ENCODE measurements at places on chromosomes 12 and 14.
A peak's percentile ranks its signal among the peaks of the same experiment; 100 is the strongest.

DNA sequence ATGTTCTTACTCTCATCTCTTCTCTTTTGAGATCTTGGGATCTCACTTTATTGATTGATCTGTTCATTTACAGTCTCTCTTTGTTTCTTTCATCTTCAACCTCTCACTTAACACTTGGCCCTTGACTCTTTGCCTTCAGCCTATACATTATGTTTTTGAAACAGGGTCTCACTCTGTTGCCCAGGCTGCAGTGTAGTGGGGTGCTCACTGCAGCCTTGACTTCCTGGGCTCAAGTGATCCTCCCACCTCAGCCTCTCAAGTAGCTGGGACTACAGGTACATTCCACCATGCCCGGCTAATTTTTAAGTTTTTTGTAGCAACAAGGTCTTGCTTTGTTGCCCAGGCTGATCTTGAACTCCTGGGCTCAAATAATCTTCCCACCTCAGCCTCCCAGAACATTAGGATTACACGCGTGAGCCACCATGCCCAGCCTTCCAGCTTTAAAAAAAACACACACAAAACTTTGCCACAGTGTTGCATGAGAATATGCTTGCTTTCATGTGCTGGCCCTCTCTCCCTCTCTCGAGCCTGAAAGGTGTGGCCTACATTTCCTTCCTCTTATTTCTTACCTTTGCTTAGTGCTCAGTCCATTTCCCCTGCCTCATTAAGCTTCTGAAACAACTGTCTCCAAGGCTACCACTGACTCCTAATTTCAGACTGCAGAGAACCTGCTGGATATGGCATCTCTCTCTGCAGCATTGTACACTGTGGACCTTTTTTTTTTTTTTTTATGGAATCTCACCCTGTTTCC lies 9.9 kb downstream of the DIP2B start:
- no peak for DNase-seq

DNA sequence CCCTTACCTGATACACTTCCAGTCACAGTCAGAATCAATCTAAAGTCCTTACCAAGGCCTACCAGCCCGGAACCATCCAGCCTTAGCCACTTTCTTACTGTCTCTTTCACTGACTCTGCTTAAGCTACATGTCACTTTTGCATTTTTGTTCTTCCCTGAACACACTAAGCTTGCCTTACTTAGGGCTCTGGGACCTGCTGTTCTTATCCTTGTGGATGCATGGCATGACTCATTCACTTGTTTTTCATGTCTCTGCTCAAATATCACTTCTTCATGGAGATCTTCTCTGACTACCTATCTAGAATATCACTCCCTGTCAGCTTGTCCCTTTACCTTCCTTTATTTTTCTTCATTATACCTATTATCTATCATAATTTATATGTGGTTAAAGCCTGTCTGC lies 65.6 kb upstream of the ZDHHC17 start:
- DNase-seq: no peak

DNA sequence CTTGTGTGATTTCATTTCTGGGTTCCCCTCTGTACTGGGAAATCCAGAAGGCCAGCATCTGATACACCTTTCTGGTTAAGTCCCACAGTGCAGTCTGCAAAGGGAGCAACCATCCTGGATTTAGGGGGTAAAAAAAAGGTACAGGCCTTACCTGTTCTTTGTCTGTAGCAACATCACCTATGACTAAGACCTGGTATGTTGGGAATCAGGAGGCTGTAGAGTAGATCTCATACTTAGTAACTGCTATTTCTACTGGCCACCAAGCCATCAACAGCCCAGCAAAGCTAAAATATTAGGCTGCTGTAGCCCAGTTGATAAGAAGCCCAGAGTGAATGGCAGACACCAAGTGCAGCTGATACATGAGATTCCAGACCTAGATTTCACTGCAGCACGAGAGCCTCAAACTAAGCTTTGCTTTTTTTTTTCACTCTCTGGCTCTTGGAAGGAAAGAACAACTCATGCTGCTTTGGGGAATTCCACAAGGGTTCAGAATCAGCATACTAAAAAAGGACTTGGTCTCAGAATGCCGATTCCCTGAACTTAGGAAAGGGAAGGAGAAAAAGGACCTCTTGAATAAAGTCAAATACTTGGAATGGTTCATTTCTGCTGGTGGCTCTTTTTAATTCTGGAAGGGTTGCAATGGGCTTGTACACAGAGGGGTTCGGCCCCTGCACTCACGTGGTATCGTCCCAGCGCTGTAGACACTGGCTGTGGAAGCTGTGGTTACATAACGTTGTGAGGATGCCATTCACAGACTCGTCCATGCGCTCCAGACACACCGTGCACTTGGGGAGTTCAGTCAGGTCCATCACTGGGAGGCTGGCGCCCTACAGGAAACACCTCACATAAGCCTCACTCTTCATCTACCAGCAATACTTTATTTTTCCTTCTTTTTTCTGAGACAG lies 20.5 kb downstream of the BRAP start:
- DNase-seq: no peak

DNA sequence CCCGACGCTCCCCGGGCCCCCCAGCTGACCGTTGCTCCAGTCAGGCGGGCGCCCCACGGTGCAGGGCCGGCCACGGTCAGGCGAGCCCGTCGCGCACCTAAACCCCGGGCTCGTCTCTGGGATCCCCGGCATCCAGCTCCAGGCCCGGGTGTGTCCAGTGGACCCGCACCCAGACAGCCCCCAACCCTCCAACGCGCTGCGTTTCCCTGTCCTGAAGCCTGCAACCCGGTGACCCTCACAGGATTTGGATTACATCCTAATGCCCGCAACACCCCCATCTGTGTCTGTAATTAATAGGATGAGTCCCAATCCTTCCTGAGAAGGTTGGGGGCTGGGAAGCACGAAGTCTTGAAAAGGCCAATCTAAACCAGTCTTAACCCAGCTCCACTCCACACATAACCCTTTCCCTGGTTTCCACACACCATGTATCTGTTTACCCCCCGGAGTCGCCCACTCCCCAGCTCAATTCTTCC lies 10.4 kb downstream of the CPNE6 start:
- DNase-seq: no peak

- no peak for DNase-seq
Measured at GRCh38 chr12:18461758-18462157, 200.4 kb downstream of the PIK3C2G start.

- DNase-seq: no peak
Measured at GRCh38 chr14:89406361-89406760, 10.7 kb downstream of the FOXN3 start.

DNA sequence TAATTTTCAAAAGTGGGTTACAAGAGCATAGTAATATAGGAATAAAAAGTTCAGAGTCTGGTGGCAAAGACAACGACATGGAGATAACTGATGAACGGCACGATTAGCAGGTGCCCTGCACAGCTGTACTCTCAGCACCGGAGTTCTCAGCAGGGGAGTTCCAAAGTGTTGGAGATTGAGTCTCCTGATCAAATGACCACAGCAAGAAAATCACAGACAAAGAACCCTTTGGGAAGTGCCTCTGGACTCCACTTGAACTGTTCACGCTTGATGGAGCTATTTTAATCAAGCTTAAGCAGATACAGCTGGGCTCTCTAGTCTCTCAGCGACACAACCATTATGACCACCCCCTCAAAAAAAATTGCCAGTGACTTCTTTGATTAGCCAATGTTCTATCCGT lies 153.1 kb downstream of the ALG10B start:
- DNase-seq: no peak

GRCh38 chr12:18462442-18462841 lies 201.1 kb downstream of the PIK3C2G start:
- DNase-seq: no peak

GRCh38 chr14:68585690-68586089 lies 207.2 kb downstream of the ZFP36L1 start:
- no peak for DNase-seq

GRCh38 chr14:103453791-103454190 lies 68.6 kb downstream of the MARK3 start:
- DNase-seq: no peak

- DNase-seq: no peak
Measured at GRCh38 chr12:116133636-116134214, 143.8 kb downstream of the MED13L start.

- DNase-seq: no peak
Measured at GRCh38 chr12:52608826-52609630, 7.8 kb upstream of the KRT72 start.

GRCh38 chr12:110355073-110355472 lies 48.4 kb downstream of the ANAPC7 start:
- DNase-seq: peak; percentile 43

DNA sequence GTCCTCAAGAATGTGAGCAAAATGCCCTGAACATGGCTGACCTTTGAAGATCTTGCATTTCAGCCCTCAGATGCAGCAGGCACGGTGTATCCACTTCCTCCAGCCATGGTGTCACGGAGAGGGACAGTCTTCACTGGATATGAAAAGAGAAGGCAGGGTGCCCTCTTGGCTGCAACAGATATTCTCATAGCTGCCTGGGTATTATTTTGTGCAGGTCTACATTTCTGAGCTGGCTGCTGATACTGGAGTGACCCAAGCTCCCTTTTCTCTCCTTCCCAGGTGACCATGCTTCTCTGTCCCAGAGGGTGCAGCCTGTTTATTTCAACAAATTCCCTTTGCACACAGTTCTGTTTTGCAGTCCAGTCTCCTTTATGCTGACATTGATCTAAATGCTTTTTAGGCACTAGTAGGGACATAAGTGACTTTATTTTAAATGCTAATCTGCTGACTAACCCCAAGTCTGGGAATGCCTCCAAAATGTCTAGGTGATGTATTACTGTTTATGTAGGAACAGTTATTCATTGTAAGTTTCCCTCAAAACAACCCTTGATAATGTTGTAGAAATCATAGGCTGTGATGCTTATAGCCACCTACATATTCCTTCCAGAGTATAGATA lies 17.4 kb upstream of the PYGL start:
- DNase-seq: no peak

GRCh38 chr12:59578254-59578653 lies 17.6 kb upstream of the SLC16A7 start:
- DNase-seq: no peak

GRCh38 chr12:12791756-12792369 lies 6.4 kb downstream of the APOLD1 start:
- no peak for DNase-seq

GRCh38 chr14:68569970-68570409 lies 222.9 kb downstream of the ZFP36L1 start:
- DNase-seq: no peak

DNA sequence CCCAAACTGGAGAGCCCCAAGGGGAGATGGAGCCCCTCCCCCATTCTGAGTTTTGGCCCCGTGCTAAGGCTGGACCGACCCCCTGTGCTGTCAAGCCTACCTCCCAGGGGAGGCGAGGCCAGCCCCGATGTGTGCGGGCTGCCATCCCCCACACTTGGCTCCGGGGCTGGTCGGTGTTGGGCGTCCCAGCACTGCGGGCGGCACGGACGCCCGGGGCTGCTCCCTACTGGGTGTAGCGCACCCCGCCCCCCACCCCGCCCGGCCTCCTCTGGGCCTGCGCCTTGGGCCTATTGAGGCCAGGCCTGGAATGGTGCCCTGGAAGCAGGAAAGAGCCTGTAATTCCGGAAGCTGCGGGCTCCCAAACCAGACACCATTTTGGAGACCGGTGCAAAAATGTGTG lies 2.6 kb downstream of the DCAF4 start:
- no peak for DNase-seq

GRCh38 chr12:131674373-131674772 lies 36.5 kb upstream of the SFSWAP start:
- DNase-seq: no peak

DNA sequence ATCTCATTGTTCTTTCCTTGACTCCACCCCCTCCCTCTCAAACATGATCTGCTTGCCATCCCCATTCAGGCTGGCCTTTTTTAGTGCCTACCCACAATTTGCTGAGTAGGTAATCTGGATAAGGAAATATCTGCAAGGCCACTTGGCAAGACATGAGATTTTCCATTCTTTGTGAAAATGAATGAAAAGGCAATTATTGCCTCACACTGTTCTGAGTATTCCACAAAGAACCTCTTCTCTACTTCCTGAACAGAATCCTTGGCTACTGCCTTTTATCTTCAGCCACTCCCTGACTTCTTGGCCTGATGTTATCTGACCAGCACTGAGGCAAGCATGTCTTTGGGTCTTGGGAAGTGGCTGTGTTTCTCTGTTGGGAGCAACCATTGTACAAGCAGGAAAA lies 263.2 kb upstream of the ATP2B1 start:
- DNase-seq: no peak

DNA sequence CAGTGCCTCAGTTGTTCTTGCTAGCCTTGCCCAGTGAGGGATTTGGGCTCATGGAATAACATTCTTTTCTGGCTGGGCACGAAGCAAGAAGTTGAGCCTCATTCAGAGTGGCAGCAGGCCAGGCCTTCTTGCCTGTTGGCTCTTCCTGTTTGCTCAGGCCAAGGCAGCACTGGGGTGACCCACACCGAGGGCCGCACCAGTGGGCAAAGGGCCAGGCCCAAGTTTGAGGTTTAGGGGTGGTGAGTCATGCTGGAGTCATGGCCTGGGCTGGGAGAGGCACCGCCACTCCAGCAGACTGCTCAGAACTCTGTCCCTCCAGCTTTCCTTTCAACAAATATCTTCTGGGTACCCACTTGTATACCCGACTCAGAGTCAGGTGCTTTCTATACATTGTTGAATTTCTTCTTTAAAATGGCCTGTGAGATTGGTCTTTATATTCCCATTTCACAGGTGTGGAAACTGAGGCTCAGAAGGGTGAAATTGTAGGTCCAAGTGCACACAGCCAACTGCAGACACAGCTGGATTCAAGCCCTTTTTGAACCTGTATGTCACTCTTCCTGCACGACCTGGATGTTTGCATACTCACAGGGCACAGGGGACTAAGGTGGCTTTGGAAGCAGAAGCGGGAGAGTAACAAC lies 279.4 kb downstream of the FOXN3 start:
- no peak for DNase-seq

DNA sequence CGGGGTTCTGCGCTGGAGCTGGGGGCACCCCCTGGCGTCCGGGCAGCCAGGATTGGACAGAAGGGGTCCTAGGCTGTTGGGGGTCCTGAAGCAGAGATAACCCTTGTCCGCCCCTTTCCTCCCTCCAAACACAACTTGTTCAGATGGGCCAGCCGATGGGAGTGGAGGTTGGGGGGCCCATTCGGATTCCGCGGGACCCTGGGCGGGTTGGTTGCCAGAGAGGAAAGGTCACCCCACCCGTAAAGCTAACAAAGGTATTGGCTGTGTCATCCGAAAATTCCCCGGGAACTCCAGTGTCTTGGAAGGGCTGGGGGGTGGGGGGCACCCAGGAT lies 1.3 kb downstream of the FAM222A start:
- no peak for DNase-seq

GRCh38 chr12:48947727-48948126 lies 9.6 kb downstream of the ARF3 start:
- no peak for DNase-seq

DNA sequence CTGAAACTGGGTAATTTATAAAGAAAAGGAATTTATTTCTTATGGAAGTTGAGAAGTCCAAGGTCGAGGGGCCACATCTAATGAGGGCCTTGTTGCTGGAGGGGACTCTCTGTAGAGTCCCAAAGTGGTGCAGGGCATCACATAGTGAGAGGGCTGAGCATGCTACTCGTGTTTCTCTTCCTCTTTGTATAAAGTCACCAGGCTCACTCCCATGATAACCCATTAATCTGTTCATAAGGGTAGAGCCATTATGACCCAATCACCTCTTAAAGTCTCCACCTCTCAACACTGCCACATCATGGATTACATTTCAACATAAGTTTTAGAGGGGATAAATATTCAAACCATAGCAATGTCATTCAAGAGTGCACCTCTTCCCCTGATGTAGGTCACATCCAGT lies 79.1 kb upstream of the ATP2B1 start:
- no peak for DNase-seq

- no peak for DNase-seq
Measured at GRCh38 chr14:76502638-76503037, 126.7 kb downstream of the ESRRB start.
